SW 1271 (cell line): ENCODE measurements at places on chromosomes 7 and 10.

GRCh38 chr10:80770239-80770638, 232.5 kb downstream of the SH2D4B start:
- no peak for DNase-seq

DNA sequence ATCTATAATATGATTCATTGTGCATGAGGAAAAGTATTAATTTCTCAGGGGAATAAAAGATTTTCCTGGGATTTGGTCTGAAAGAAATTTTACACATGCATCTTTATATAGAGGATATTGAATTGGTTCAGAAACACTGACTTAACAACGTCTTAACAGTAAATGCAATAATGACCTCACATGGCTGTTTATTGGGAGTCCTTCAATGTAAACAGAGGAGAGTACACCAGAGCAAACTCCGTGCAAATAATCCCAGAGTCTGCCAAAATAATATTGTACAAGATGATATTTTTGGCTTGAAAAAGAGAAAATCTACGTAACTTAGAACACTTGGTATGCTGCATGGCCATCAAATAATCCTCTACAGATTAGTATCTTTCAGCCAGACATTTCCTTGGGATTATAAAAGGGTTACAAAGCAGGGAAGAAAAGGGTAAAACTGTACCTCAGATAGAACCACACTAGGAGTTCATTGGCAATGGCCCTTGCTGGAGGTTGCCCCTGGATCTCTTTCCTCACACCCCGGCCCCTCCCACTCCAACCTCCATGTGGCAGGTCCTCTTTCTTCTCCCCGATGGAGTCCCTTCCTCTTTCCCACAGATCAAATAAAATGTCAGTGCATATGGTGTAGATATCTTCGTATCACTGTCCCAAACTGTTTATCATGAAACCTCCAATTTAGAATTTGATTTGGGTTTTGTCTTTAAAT, 196.4 kb downstream of the EVX1 start:
- DNase-seq: no peak

- no peak for DNase-seq
These were observed 7.9 kb upstream of the RALA start for GRCh38 chr7:39615350-39615975.

DNA sequence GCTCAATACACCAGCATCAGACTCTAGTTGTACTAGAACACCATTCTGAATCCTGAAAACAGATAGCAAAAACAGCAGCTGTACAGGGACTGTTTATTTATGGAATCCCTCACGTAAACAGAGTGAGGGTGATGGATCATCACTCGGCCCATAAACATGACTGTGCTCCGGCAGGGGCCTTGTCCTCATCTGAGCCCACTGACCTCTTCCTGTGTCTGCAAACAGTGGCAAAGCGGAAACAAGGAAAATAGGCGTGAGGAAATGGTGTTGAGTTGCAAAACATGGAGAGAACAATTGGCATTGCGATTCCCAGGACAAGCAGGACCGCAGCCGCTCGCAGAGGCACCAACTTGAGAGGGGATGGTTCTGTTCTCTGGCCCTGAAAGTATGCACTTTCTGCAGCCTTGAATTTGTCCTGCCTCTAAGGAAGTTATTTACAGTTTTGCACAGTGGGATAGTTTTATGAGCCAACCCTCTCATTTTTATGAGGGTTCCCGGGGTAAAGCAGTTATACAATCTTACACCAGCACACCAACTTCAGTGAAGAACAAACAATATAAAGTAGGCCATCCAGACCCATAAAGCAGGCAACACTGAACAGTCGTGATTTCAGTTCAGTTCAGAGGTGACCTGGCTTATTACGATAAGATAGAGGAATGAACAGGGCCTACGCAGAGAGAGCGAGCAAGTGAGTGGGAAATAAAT, 248.0 kb upstream of the FZD8 start:
- no peak for DNase-seq

DNA sequence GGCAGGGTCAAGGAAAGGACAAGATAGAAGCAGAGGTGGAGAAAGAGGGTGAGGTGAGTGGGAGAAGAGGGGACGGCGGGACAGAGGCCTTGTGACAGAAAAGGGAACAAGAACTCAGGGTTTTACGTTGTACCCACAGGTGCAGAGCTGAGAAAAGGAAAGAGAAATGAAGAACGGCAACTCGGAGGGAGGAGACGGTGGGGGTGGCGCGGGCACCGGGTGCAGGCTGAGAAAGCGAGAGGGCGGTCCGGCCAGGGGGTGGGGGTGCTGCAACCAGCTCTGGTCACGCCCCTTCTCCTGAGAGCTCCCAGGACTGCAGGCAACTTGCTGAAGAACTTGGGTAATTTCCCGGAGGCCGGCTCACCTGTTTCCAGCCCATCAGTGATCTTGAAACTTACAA, 65.3 kb downstream of the CARD11 start:
- no peak for DNase-seq

DNA sequence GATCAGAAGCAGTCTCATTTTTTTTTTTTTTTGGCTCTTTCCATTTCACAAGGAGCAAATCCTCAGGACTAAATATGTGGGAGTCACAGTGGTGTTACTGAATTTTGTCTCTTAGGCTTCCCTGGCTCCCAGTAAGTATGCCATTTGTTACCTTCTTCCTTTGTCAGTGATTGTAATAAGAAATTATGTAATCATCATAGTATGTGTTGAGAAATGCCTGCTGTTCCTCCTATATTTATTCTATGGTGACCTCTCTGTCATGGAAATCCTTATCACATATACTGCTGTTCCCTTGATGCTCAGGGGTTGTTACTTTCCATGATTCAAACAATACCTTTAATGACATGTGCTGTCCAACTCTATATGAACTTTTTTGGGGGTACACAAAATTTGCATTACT, 4.8 kb upstream of the OR9A4 start:
- DNase-seq: no peak

DNA sequence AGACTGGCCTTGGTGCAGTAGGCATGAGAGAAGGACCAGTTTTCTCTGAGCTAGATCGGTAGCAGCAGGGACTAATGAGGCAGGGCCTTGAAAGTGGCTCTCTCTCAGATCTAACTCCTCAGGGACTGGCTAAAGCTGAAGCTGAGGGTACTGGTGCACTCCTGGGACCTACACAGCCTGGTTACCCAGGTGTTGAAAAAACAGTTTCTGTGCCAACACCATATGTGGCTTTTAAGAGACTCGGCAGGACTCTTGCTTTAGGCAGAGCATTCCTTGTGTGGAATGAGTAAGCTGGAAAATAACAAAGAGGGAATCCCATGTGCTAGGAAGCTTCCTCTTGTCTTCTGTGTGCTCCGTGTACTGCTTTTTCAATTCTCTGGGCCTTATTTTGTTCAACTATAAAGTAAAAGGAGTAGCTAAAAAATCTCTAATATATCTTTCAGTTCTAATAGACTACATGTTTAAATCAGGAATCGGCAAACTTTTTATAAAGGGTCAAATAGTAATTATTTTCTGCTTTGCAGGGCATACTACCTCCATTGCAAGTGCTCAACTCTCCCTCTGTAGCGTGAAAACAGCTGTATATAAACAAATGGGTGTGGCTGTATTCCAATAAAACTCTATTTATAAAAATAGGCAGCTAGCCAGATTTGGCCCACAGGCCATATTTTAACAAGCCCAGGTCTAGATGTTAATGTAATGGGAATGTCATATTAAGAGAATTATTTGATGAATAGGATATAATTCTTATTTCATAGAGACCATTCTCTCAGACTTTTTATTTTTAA, 186.1 kb upstream of the KAT6B start:
- DNase-seq: no peak

- peak; percentile 47 for DNase-seq
These were observed 75.4 kb downstream of the ANK3 start for GRCh38 chr10:60314069-60314940.

GRCh38 chr7:155258226-155258560, 39.5 kb upstream of the INSIG1 start:
- DNase-seq: no peak

DNA sequence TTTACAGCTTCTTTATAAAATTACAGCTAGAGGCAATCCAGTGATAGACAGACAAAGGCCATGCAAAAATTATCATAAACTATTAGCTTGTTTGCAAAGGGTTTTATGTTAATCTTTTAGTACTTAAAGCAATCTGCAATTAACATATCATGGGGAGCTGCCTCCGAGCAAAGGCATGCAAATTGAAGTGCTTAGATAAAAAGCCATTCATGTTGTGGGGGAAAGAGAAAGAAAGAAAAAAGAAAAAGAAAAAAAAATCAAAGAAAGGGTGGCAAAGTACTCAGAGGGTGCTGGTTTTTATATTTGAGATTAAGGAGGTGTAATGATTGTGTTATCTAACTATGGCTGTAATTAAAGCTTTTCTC, 799.5 kb downstream of the LRMDA start:
- no peak for DNase-seq
